ENCODE measurements at places on chromosomes 12 and 14.

DNA sequence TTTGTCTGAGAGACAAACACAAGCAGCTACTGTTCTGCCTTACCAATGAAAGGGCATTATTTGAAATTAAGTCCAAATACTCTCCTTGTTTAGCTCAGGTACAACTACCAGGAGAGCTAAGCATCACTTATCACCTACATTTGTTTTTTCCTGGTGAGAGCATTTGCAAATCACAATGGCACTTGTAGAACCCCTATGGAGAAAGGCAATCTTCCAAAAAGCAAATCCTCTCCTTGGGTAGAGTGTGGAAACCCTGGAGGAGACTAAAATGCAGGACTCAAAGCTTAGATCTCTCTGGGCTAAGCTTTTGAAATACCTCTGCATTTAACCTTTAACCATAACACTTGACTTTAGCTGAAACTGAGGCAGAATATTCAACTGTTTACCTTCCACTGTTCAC is 20.8 kb downstream of the GTSF1 start:
- no peak for DNase-seq

GRCh38 chr14:62029569-62029924 is 267.3 kb downstream of the SNAPC1 start:
- DNase-seq: no peak

DNA sequence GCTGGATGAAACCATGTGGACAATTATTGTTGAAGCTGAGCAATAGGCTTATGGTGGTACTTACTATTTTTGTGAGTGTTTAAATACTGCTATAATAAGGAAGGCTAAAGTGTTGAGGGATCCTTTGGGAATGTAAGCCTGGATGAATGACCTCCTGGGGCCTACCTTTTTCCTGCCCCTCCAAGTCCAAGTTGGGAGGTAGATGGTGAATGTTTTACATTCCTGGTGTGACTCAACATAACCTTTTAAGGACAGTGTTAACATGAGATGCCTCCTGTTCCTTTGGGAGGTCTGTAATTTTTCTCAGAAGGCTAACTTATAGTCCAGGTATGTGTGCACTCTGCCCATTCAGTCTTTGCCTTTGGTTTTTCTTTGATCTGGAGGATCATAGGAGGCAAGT is 315.9 kb downstream of the NRXN3 start:
- DNase-seq: no peak

GRCh38 chr12:132131952-132132351 is 12.2 kb downstream of the DDX51 start:
- DNase-seq: no peak

GRCh38 chr14:81819344-81819743 is 285.7 kb upstream of the SEL1L start:
- no peak for DNase-seq

DNA sequence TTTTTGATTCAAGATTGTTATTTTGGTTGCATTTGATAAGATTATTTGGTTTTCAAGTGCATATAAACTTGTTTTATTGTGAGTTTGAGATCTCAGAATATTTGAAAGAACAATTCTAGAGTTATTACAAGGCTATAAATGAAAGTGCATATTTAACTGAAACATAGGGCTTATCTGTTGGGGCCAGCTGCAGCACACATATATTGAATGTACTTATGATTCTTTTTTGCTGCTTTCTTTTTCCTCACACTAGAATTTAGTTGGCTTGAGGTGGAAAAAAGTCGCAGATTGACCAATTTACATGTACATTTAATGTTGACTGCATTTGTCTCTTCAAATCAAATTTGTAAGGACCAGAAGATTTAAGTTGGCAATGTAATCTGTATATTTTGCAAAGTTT is 88.0 kb downstream of the PCNX1 start:
- DNase-seq: no peak

DNA sequence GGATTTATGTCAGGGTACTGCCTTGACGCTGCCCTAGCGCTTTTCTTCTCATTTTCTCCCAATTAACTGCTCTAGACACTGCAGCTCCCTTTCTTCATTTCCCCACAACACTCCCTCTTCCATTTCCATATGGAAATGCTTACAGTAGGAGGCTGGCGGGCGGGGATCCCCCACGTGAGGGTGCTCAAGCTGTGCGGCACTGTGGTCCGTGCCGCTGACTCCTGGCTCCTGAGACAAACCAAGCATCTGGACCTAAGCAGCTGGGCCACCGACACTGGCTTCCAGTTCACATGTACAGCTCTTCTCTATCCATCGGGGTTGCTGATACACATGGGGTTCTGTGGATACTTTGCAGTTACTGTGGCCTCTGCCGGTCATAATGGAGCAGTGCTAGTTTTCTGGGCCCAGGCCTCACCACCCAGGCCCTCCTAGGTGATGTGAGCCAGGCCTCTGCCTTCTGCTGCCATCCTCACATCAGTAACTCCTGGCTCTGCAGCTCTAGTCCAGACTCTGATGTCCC is 20.2 kb downstream of the TCHP start:
- DNase-seq: peak; percentile 29

GRCh38 chr14:51654533-51654845 is 2.8 kb downstream of the FRMD6 start:
- no peak for DNase-seq

DNA sequence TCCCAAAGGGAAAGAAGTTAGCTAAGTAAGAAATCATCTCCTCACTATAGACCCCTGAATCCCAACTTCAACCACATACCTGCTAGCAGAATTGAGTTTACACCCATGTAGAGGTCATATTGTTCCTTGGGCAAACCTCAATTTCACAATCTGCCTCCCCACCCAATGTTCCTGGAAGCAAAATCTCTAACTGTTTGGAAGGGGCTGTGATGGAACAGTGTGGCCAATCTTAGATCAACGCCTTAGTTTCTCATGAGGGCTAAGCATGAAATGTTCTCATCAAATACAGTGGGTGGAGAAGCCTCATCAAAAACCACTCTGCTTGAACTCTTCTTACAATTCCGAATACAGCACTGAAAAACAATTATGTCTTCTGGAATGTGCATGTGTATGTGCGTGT is 284.0 kb upstream of the NOS1 start:
- DNase-seq: no peak

DNA sequence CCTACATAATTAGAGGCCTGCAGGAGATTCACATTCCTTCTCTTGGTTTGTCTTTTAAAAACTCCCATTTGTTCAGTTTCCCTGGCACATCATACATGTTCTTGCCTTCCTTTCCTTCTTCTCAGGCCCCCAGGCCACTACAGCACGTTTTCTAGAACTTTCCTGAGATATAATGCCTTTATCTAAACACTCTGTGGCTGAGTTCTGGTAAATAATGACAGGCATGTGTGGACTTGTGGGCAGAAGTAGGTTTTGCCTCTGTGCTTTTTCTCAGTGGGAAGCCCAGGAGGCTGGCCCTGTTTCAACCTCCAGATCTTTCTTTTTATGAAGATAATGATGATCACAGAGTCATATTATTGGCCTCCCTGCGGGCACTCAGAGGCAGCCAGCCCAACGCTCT is 117.2 kb downstream of the TMX1 start:
- no peak for DNase-seq

- DNase-seq: peak; percentile 89
Observed at GRCh38 chr14:54211551-54212308, 185.1 kb upstream of the CDKN3 start.

DNA sequence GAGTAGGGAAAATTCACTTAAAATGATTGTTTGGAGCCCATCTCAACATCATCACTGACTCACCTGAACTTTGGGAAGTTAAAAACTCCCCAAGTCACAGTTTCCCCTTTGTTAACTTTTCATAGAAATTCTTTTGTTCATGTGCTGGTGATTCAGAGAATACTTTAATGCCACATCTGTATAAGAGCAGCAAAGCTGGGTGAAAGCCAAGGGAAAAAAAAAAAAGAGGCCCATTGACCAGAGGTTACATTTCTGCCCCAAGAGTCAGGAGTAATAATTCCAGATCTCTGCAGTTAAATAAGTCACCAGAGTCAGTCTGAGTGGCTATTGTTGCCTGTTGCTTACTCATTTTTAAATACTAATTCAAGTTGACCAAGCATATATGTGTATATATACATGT is 136.4 kb upstream of the LGR5 start:
- peak; percentile 53 for DNase-seq

All from fibroblast of skin of right biceps (primary cell).